ENCODE measurements at places on chromosomes 3 and 15.

DNA sequence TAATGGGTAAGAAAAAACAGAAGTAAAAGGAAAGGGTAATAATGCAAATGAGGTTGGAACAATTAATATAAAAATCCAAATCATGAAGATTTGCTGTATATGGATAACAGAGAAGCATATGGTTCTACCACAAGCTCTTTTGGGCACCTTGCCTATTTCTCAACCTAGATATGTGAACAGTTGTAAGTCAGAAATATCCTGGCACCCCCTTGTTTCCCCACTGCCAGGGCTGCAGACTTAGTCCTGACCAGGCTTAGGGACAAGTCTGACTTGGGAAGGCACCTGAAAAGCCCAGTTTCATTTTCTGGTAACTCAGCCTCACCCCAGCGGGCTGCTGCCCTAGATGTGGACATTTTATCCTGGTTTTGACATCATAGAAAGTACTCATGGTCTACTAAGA lies 183.2 kb upstream of the STAC start:
- no peak for DNase-seq

DNA sequence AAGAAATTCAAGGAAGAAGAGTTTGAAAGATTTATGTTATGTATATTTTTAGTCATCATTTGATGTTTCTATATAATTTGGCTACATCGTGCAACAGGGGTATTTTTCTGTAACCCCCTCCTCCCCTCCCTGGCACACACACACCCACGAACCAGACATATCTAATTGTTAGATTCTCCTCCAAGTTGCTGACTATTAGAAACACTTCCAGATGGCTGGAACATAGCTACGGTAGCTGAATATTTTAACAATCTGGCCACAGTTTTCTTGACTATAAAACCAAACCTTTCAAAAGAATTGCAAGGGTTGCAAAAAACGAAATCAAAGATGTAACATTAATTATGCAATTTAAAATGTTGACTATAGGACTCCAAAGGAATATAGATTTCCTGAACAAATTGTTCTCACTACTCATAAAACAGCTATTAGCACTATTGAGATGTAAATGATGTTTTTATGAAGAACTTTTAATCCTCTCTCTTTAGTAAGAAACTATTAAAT lies 154.4 kb downstream of the CHL1 start:
- DNase-seq, result no peak

GRCh38 chr3:3729261-3729660 lies 70.0 kb upstream of the LRRN1 start:
- DNase-seq, result no peak

DNA sequence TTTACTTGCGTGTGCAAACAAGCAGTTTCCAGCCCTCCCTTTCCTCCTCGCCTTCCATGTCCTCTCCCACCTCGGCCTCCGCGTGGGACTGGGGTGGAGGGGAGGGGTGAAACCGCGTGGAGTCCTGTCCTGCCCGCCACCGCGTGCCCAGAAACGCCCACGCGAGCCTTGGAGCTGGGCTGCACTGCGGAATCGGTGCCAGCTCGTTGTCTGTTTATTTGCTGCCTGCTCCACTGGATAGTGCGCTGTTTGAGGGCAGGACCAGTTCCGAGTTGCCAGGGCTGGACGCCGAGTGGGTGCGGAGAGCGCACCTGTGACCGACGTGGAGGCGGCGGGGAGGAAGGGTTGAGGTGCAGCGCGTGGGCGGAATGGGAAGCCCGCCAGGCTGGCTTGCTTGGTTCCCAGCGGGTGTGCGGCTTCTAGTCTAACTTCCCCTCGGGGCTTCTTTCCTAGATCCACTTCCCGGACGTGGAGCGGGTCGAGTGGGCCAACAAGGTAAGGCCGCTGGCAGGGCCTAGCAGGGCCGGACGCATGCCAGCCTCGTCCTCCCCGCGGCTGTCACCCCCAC lies 17.3 kb downstream of the ESYT3 start:
- DNase-seq, result no peak

- DNase-seq, result no peak
Observed at GRCh38 chr3:18217507-18218174, 207.5 kb downstream of the SATB1 start.

DNA sequence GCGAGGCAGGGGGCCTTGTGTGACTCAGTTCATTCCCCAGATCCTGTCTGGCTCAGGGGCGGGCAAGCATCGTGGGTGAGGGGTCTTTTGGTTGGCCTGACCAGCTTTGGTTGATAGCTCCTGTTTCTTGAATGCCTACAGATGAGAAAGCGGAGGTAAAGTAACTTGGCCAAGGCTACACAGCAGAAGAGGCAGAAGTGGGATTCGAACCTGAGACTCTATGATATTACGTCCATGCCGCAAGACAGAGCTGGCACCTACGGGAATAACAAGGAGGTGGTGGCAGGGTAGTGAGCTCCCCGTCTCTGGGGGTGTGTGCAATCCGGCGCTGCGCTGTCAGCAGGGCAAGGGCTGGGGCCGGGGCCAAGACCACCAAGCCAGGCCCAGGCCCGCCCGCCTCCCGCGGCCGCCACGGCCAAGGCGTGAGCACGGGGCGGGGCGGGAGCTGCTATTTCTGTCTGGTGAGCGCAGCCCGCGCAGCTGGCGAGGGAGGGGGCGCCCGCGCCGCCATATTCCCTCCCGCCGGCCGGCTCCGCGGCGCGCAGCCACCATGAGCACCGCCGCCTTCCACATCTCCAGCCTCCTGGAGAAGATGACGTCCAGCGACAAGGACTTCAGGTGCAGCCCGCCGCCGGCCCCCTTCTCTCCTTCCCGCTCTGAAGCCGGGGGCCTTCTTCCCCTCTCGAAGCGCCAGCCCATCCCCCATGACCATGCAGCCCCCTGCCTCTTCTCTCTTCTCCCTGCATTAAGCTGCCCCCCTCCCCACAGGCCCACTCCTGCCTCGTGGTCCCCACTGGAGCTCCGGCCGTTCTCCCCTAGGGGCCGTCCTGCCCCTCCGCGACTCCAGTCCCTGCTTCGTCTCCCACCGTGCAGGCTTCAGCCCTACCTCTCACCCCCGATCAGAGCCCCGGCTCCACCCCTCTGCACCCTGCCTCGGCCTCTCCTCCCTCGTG lies at the start of gene CAND2:
TSS of gene CAND2 (plus strand) at position 510 of the 953 bp plus-strand sequence. CDS start at position 551, 41 bp downstream.
- no peak for DNase-seq

- DNase-seq, result no peak
Observed at GRCh38 chr3:10173095-10173925, 8.6 kb downstream of the IRAK2 start.
